Thoracic aorta (tissue), 2 donors: ENCODE measurements at places on chromosomes 12 and 14. TPM values are rescaled to one million over a fixed set of nuclear protein-coding genes. Genes with fewer than 3 reads are reported as not detected.

IAPP gene
- not detected for total RNA-seq

CRIP1 gene
- 75.4 TPM for total RNA-seq

EID3 gene
- total RNA-seq = 32.7 TPM

GALNT8 gene
- total RNA-seq = 4.5 TPM

APOLD1 gene
- total RNA-seq = 70.7 TPM

AKAP5 gene
- total RNA-seq = 4.3 TPM
